ENCODE measurements at places on chromosomes 1 and 21.

GRCh38 chr1:106022312-106022902 lies 1034.1 kb upstream of the PRMT6 start:
- no peak for DNase-seq

DNA sequence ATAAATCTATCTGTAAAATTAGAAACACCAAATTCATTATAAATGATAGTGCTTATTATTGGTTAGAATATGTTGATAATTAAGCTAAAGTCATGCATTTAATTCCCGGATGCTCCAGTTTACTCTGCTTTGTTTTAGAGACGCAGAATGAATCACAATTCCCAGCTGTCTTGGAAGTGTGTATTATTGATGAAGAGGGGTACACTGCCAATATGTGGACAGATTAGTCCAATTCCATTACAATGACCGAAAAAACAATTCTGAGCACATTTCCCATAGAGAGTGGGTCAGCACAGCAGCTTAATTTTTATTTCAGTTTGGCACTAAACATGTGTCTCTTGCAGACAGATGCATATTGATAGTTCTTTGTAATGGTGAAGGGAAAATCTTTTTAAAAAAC lies 146.7 kb downstream of the KCNT2 start:
- no peak for DNase-seq

GRCh38 chr21:32545948-32546441 lies 39.3 kb downstream of the TCP10L start:
- no peak for DNase-seq

DNA sequence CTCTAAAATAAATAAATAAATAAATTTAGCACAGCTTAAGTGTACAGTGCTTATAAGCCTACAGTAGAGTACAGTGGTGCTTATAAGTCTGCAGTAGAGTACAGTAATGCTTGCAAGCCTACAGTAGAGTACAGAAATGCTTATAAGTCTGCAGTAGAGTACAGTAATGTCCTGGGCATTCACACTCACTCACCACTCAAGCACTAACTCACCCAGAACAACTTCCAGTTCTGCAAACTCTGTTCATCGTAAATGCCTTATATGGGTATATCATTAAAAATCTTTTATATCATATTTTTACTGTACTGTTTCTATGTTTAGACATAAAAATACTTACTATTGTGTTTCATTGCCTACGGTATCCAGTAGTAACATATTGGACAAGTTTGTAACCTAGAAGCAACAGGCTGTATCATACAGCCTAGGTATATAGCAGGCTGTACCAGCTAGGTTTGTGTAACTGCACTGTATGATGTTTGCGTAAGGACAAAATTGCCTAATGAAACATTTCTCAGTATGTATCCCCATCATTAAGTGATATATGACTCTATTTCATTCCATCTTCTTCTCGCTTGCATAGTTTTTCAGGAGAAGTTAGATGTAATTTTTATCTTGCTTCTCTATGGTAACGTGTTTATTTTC lies 14.0 kb upstream of the S100B start:
- no peak for DNase-seq

DNA sequence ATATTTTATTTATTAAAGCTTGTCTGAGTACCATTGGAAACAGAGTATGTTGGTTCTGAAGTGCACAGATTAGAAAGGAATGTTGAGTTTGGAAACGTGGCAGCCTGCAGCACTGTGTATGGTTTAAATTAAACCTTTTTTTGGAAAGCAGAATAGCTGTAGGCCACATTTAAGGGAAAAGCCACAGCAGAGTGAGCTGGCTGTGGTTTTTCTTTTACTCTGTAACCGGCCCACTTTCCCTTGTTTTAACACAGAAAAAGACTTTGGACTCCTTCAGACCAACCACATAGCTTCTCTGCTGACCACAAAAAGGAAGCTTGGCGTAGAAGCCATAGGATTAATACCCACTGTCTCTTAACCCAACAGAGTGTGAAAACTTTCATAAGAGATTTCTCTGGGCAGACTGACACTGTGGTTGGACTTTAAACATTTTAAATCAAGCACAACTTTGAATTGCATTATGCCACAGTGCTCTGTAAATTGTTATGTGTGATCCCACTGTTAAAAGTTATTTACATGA lies 75.2 kb downstream of the NFIA start:
- no peak for DNase-seq

DNA sequence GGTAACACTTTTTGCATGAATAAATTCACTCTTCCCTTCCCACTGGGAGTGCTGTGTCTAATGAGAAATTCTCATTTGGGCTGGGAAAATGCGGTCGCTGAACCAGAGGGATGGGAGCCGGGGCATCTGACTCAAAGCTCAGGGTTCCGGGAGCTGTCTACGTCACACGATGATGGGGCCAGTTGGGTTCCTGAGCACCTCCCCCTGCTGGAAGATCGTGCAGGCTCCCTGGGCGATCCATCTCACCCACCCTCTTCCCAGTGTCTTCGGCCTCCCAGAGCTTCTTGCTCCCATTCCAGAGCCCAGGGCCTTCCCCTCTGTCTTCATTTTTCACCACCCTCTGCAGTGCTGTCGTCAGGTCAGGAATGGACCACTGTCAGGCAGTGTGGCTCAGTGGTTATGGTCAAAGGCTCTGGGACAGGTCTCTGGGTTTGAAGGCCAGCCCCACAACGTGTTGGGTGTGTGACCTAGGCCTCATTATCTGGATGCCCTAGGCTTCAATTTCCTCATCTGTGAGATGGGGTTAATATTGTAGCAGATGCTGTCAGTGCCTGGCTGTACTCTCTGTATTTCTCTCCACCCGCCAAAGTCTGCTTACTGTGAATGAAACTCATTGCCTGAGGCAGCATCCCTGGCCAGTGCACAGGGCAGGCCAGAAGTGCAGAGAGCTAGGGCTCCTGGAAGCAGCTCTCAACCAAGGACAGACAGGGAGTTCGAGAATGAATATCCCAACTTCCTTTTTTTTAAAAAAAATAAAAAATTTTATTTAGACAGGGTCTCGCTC lies 31.8 kb downstream of the IGSF21 start:
- DNase-seq, result no peak

DNA sequence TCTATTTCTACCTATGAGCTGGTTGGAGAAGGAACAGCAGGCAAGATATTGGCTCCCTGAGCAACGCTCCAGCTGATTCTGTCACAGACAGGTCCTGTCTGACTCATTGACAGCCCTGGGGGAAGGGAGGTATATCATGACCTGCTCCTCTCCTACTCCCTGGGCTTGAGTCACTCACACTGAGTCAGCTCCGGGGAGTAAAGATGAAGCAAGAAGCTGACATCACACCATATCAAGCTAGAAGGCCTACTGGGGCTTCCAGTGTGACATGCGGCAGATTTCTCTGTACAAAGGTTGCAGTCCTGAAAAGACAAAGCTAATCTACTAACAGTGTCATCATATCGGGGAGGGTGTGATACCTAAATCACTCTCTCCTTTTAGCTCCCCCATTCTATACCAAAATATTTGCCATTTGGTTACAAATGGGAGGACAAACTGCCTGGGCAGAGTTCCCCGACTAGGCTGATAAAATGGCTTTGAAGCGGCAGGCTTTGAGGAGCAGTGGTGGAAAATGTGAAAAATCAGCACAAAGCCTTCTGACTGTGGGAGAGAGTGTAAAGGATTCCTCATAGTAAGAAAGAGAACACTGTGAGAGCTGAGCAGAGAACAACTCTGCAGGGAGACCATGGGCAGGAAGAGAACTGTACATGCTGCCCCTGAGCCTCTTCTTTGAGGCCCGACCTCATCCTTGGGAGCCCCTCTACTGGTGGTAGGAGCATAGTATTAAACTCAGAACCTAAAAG lies 15.5 kb downstream of the PI4KB start:
- peak; percentile 64 for DNase-seq

DNA sequence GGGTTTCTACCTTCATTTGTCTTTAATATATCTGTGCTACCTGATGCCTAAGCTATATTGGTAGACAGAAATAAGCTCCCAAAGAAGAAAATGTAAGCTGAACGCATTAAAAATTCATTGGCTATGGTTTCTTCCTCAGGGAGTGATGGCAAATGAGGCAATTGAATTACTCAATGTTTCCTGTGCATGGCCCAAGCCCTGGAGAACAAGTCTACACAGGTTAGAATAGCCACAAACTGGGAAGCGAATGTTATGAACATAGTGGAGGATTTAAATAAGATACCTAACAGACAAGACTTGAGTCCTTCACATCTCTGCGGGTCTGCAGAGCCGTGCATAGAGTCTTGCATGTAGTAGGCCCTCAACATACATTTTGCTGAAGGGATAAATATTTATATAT lies 350.3 kb downstream of the RWDD3 start:
- DNase-seq, result no peak

DNA sequence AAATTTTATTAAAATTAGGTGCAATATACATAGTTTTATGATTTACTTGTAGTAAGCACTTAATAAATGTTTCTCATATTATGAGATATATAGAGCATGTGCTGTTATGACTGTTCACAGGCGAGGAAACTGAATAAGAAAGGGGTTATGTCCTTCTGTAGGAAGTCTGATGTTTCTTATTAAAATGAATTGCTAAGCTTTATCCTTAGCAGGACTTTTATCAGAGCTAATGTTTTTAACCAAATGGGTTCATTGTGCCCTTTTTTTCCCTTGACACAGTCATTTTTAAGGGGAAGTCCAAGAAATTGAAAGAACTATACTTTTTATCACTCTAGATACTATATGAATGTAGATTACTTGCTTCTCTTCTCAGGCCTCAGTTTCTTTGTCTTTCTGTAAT lies 285.2 kb downstream of the PTPRC start:
- no peak for DNase-seq

DNA sequence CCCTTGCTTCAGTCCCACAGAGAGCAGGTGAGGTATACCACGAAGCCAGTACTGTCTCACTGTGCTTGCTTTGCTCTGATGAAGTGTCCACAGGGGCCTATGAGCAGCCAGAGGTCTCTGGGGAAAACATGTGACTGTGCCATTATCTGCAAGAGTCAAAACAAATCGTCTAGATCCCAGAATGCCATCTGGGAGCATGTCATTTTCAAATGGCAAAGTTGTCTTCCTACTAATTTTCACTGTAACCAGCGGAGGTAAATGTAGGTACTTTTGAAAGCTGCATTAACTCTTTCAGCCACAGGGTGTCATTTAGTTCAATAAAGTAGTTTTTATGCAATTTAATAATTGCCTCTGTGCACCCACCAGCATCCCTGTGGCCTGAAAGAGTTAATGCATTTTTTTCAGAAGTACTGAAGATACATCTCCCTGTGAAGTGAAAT lies 173.6 kb upstream of the SGIP1 start:
- no peak for DNase-seq

DNA sequence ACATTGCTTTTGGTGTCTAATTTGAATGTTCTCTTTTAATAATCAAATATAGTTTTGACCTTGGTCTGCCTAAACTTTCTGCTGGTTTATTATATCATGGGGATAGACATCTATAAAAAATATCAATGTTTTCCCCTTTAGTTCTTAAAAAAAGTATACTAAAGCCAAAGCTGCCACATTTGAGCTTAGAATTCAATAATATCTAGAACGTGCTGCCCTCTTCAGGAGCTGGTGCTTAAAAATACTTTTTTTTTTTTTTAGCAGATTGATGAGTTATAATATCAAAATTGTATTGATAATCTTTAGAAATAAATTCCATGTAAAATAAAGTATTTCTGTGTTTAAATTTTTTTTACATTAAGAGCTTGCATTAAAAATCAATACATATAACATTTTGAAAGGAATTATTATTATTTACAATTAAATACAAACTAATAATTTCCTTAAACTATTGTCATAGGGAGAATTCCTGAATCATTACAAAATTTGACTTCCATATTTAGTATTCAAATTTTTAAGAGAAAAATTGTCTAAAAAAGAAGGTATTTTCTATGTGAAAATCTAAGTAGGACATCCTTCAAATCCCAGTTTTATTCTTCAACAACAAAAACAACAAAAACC lies 40.1 kb upstream of the ADGRL2 start:
- no peak for DNase-seq

DNA sequence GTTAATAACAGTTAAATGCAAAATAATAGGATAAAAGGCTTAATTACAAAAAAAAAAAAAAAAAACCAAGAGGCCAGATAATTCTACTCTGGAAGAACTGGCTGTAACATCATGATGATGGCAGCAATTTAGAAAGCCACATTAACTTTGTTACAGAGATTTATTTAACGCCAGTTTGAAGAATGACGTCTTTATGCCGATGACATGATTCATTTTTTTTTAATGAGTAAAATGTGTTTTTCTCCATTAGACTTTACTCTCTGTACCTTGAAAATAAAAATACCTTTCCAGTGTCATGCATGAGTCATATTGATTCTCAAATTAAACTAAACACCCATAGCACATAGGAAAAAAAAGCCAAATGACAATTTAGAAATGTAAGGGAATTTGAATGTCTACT lies 226.1 kb downstream of the RGS7 start:
- DNase-seq, result no peak

DNA sequence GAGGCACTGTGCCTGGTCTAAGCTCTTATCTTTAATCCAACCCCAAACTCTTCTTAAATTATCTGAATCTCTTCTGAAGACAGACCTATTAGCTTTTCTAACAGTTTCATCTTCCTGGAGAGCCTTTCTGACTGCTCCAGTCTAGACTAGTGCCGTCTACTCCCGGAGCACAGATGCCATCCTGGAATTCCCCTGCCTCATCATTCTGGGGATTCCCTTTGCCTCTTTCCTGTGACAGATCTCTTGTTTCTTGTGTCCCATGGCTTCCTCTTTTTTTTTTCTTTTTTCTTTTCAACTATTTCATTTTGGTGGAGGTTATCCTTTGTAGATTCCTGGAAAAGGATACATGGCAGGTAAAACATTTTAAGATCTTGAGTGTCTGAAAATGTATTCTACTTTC lies 11.7 kb downstream of the SEMA4A start:
- no peak for DNase-seq

DNA sequence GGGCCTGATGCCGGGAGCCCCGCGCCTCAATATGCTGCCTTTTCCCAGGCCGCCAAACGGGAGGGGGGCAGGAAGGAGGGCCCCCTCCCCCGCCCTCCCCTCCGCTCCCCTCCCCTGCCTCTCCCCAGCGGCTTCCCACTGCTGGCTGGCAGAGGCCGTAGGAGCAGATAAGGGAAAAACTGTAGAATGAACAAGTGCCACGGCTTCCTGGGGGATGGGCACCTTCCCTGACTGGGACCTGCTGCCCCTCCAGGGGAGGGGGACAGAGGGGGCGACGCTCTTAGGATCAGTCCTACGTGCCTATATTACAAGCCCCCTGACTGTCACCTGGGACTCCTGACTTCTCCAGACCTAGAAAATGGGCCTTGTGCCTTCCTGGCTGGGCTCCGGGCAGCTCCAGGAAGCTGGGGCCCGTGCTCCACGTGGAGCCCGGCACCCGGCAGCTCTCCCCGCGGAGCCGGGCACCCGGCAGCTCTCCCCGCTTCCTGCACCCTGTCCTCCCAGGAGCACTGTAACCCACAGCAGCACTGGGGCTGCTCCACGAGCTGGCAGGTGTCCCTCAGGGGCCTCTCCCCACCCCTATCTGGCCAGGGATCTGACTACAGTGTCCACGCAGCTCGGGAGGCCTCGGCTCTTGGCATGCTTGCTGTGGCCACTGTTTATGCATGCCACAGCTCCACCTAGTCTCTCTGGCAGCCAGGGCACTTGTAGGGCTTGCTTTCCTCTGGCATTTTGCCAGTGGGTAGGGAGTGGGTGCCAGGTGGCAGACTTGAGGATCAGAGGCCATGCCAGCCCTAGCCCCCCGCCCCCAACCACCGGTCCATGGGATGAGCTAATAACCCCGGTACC lies 674 bp upstream of the HES5 start:
- DNase-seq, result no peak

Measured in activated CD4-positive, CD25-positive, alpha-beta regulatory T cell treated with anti-CD3 and anti-CD28 coated beads, Interleukin-2, amount 50 U/mL, for 72 hours (primary cell).